Neural progenitor cell (in vitro differentiated cells): ENCODE measurements at places on chromosomes 3 and 15. TPM values are rescaled to one million over a fixed set of nuclear protein-coding genes. Genes with fewer than 3 reads are reported as not detected.

DNA sequence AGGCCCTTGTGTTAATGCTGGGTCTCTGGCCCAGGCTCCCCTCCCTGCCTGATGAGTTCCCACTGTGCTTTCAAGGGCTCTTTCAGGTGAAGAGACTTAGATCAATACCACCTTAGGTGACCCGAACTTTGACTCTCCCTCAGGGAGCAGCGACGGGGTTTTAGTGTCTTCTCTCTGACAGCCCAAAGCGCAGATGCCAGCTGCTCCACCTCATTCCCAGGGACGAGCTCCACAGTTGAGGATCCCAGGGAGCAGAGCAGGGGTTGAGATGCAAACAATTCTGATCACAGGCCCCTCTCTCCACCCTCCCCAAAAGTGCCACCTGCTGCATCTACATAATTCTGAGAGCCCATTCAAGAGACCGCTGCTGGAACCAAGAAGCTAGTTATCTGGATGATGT lies 265.1 kb downstream of the TJP1 start:
- H3K27ac ChIP-seq: no peak overlapping the region
- H3K4me1 ChIP-seq: no peaks in the 10 kb centered on the region
- H3K36me3 ChIP-seq: no peaks in the 10 kb centered on the region
- no peaks in the 10 kb centered on the region for H3K27me3 ChIP-seq
- no peak for DNase-seq
- H3K4me3 ChIP-seq: no peak overlapping the region

PYGO1 gene
- 8.6 and 9.3 TPM in 2 replicates for total RNA-seq

DNA sequence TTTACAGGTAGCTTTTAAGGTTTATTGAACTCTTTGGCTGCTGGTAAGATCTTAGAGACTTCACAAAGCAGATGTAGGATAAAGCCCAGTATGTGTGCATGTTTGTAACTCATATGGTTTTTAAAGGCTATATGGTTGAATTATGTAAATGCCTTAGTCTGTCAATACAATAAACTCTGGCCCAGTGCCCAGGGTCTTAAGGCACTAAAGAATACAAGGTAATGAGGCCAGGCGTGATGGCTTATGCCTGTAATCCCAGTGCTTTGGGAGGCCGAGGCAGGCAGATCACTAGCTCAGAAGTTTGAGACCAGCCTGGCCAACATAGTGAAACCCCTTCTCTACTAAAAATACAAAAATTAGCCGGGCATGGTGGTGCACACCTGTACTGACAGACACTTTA lies 170.3 kb upstream of the CGNL1 start:
- H3K4me3 ChIP-seq: no peak overlapping the region
- H3K4me1 ChIP-seq: peaks cover 15% of the 10 kb centered on the region
- H3K36me3 ChIP-seq: no peaks in the 10 kb centered on the region
- no peak for DNase-seq

ITPKA gene
- total RNA-seq: 0.09 TPM in 1 of 2 replicates, not detected in the other

- H3K27ac ChIP-seq: no peak overlapping the region
- no peaks in the 10 kb centered on the region for H3K36me3 ChIP-seq
- no peaks in the 10 kb centered on the region for H3K4me1 ChIP-seq
- no peaks in the 10 kb centered on the region for H3K27me3 ChIP-seq
- H3K4me3 ChIP-seq: no peak overlapping the region
- DNase-seq: no peak
Observed at GRCh38 chr3:162555761-162556160, 1059.2 kb downstream of the OTOL1 start.

DNA sequence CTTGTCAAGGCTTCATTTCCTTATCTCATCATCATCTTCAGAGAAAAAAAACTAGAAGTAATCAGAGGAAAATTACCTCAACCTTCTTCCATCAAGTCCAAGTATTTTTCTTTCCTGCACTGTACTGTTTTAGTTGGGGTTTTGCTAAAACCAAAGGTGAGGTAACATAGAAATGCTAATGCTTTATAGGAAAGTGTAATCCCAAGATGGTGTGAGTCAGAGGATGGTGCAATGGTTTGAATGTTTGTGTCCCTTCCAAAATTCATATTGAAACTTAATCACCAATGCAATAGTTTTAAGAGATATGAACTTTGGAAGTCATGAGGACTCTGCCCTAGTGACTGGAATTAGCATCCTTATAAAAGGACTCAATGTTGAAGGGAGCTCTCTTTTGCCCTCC lies 79.5 kb downstream of the KBTBD8 start:
- no peak overlapping the region for H3K4me3 ChIP-seq
- no peak overlapping the region for H3K27ac ChIP-seq
- H3K27me3 ChIP-seq: no peaks in the 10 kb centered on the region
- no peaks in the 10 kb centered on the region for H3K4me1 ChIP-seq
- no peak for DNase-seq

PPM1L gene
- total RNA-seq: 16.5 and 25.2 TPM in 2 replicates

CLDN11 gene
- 1.6 and 2.0 TPM in 2 replicates for total RNA-seq

- no peak for DNase-seq
- no peak overlapping the region for H3K4me3 ChIP-seq
- H3K36me3 ChIP-seq: no peaks in the 10 kb centered on the region
- no peak overlapping the region for H3K27ac ChIP-seq
Observed at GRCh38 chr3:77967621-77968020, 927.7 kb downstream of the ROBO2 start.

HHATL gene
- not detected in 2 replicates for total RNA-seq

DNA sequence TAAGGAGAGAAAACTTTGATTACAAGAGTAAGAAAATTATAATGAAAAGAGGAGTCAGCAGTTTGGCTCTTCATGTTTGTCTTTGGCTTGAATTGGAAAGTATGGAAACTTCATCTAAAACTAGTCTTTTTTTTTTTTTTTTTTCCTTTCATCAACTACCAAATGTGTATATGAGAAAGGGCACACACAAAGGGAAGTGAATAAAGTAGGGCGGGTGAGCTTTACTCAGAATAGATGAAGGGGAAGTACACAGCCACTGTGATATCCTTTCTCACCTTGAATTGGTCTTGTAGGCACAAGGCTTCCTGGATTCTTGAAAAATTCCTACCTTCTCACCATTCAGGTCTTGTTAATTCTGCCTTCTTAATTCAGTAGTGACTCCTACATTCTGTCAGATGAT lies 652.3 kb upstream of the KCNMB2 start:
- DNase-seq: no peak
- H3K27me3 ChIP-seq: no peaks in the 10 kb centered on the region
- no peak overlapping the region for H3K27ac ChIP-seq
- H3K36me3 ChIP-seq: no peaks in the 10 kb centered on the region
- H3K4me1 ChIP-seq: no peaks in the 10 kb centered on the region

GRCh38 chr15:96362755-96363651 lies 32.5 kb downstream of the NR2F2 start:
- H3K4me3 ChIP-seq: peak overlapping the region; percentile 61
- peak; percentile 91 for DNase-seq
- peaks cover 90% of the 10 kb centered on the region for H3K4me1 ChIP-seq
- H3K27ac ChIP-seq: no peak overlapping the region

GRCh38 chr3:190193210-190193609 lies 72.5 kb upstream of the P3H2 start:
- no peak overlapping the region for H3K4me3 ChIP-seq
- DNase-seq: no peak
- no peaks in the 10 kb centered on the region for H3K36me3 ChIP-seq
- no peaks in the 10 kb centered on the region for H3K27me3 ChIP-seq

- H3K36me3 ChIP-seq: no peaks in the 10 kb centered on the region
- H3K4me3 ChIP-seq: no peak overlapping the region
- H3K27ac ChIP-seq: no peak overlapping the region
- H3K4me1 ChIP-seq: no peaks in the 10 kb centered on the region
Observed at GRCh38 chr15:88918738-88919137, 5.6 kb upstream of the MFGE8 start.

GRAMD2A gene
- 0.40 and 0.43 TPM in 2 replicates for total RNA-seq

DNA sequence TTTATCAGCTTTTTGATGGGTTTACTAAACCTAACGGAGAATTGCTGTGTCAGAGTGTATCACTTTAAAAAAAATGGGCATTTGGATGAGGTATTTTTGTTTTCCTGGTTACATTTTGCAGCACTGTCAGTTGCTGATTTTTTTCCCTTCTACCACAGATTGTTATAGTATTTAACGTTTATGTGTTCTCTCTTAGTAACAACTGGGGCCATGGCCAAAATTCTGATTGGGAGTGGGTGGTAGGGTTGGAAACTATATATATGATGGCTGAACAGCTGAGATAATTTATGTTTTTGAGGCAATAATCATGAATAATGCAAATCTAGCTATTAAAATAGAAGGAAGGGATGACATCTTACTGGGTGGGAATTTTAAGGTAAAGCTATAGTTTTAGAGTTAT lies 229.4 kb upstream of the SUCLG2 start:
- H3K4me3 ChIP-seq: no peak overlapping the region
- no peak for DNase-seq
- H3K27ac ChIP-seq: no peak overlapping the region
- no peaks in the 10 kb centered on the region for H3K27me3 ChIP-seq

DNA sequence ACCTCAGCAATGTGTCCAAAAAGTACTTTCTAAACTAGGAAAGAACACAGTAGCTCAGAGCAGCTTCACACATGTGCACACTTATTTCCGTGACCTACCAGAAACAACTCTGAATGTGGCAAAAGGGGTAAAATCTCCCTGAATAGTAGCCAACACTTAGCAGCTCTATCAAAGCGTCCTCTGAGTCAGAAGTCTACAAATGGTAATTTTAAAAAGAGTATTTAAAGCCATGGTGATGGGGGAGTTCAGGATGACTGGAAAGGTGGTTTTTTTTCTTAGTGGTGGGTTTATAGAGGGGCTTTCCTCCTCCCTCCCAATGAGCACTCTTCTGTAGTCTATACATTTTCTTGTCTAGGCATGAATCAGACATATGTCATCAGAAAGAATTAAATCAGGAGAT lies 223.8 kb upstream of the PRICKLE2 start:
- no peak for DNase-seq
- no peak overlapping the region for H3K4me3 ChIP-seq
- H3K27me3 ChIP-seq: peaks cover 25% of the 10 kb centered on the region
- no peak overlapping the region for H3K27ac ChIP-seq

DNA sequence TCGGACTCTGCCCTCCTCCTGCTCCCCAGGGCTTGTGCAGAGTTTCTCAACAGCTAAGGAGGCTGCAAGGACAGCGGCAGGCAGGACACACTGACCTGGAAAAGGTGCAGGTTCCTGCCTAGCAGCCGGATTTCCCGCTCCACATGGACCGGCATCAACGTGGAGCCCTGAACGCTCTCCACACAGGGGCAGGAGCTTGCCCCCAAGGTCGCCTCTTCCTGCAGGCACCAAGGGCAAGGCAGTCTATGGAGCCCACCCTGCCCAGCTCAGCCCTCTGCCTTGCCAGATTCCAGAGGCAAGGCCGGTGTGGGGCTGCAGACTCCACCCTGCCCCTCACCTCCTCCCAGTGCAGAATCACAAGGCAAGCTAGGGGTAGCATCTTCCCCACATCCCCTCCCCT lies 10.7 kb downstream of the PLXNB1 start:
- no peaks in the 10 kb centered on the region for H3K27me3 ChIP-seq
- no peak for DNase-seq
- H3K4me3 ChIP-seq: no peak overlapping the region
- no peaks in the 10 kb centered on the region for H3K4me1 ChIP-seq
- no peaks in the 10 kb centered on the region for H3K36me3 ChIP-seq
- no peak overlapping the region for H3K27ac ChIP-seq

GRCh38 chr3:11136116-11136515 lies 18.2 kb upstream of the HRH1 start:
- no peak overlapping the region for H3K27ac ChIP-seq
- H3K36me3 ChIP-seq: no peaks in the 10 kb centered on the region
- H3K4me1 ChIP-seq: no peaks in the 10 kb centered on the region
- DNase-seq: no peak
- H3K27me3 ChIP-seq: no peaks in the 10 kb centered on the region
- no peak overlapping the region for H3K4me3 ChIP-seq

DNA sequence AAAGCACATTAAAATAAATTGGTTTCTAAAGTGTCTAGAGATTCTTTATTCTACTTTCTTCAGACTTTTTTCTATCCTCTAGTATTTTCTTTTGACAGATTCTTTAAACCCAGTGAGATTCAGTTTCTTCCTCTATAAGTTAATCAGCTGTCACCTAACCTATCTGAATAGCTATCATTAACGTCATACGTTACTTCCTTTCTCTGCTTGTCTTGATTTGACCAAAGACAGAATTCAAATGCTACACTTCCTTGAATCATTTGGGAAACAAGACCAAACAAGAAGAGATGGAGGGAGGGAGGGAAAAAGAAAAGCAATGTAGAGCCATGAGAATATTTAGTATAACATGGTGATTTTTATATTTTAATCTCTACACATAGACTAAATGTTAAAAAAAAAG lies 235.2 kb downstream of the NAALADL2 start:
- no peaks in the 10 kb centered on the region for H3K27me3 ChIP-seq
- no peak overlapping the region for H3K27ac ChIP-seq

RCCD1 gene
- 19.7 and 27.6 TPM in 2 replicates for total RNA-seq

GRCh38 chr3:17407576-17407975 lies 334.9 kb downstream of the TBC1D5 start:
- H3K27me3 ChIP-seq: no peaks in the 10 kb centered on the region
- H3K4me1 ChIP-seq: peaks cover 36% of the 10 kb centered on the region
- no peak overlapping the region for H3K27ac ChIP-seq

RASGRF1 gene
- total RNA-seq: 0.22 and 0.59 TPM in 2 replicates

DNA sequence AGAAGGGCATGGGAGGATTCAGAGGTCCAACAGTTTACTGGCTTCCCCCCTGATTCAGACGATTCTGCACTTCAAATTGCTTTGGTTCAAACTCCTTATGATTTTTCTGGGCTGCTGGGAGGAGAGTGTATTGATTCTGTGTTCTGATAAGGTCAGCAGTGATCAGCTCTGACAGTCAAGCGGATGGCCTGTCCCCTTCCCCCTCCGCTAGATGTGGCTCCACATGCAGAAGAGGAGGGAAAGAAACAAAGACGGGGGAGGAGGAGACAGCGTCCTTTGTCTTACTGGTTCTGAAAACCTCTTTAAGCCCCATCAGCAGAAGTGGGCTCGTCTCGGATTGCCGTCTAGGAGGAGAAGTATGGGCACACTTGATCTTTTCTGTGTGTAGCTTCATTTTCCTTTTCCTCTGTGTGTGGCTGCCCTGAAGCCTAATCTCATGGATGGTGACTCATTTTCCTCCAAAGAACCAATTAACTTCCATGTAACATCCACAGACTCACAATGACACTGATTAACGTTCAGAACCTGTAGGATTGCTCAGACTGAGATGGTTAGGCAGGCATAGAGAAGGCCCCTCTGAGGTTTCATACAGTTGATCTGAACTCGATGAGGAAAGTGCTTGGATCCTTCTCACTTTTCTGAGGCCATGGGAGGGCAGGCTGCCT lies 162.4 kb upstream of the PPP2R3A start:
- no peak overlapping the region for H3K27ac ChIP-seq
- H3K36me3 ChIP-seq: no peaks in the 10 kb centered on the region
- H3K4me3 ChIP-seq: no peak overlapping the region

GOLGA6L4 gene
- total RNA-seq: 0.19 and 0.28 TPM in 2 replicates

CRABP1 gene
- 320 and 454 TPM in 2 replicates for total RNA-seq

GRCh38 chr3:71111784-71112440 lies 471.6 kb downstream of the FOXP1 start:
- DNase-seq: no peak
- no peaks in the 10 kb centered on the region for H3K27me3 ChIP-seq
- no peak overlapping the region for H3K27ac ChIP-seq
- H3K36me3 ChIP-seq: no peaks in the 10 kb centered on the region
- no peak overlapping the region for H3K4me3 ChIP-seq
- no peaks in the 10 kb centered on the region for H3K4me1 ChIP-seq
